ENCODE measurements at places on chromosomes 1 and 21. TPM values are rescaled to one million over a fixed set of nuclear protein-coding genes. Genes with fewer than 3 reads are reported as not detected.
A peak's percentile ranks its signal among the peaks of the same experiment; 100 is the strongest.

GRCh38 chr21:41766883-41767605 lies at the start of gene RIPK4:
TSS of gene RIPK4 (minus strand) at chr21:41767052. CDS start at chr21:41767041, 11 bp downstream.
- H3K27me3 ChIP-seq, result no peaks in the 10 kb centered on the region
- peaks cover 13% of the 10 kb centered on the region for H3K4me1 ChIP-seq
- H3K27ac ChIP-seq, result peak within 1 kb of the TSS; percentile 87
- peak; percentile 48 for DNase-seq

GRCh38 chr1:240020871-240021270 lies 70.8 kb upstream of the FMN2 start:
- no peak overlapping the region for H3K27ac ChIP-seq
- no peaks in the 10 kb centered on the region for H3K27me3 ChIP-seq
- no peaks in the 10 kb centered on the region for H3K4me1 ChIP-seq

GRCh38 chr1:43563876-43564539 lies 33.3 kb downstream of the PTPRF start:
- peak overlapping the region; percentile 40 for H3K27ac ChIP-seq
- H3K4me1 ChIP-seq, result peaks cover 24% of the 10 kb centered on the region
- H3K36me3 ChIP-seq, result no peaks in the 10 kb centered on the region
- H3K4me3 ChIP-seq, result no peak overlapping the region

PAX7 gene
- not detected for total RNA-seq

- H3K27me3 ChIP-seq, result no peaks in the 10 kb centered on the region
- no peak overlapping the region for H3K4me3 ChIP-seq
- peaks cover 3% of the 10 kb centered on the region for H3K4me1 ChIP-seq
- H3K27ac ChIP-seq, result no peak overlapping the region
These were observed 156.6 kb downstream of the AK5 start for GRCh38 chr1:77438236-77438913.

GRCh38 chr21:27704567-27705166 lies 737.8 kb upstream of the ADAMTS5 start:
- H3K27me3 ChIP-seq, result no peaks in the 10 kb centered on the region
- H3K36me3 ChIP-seq, result no peaks in the 10 kb centered on the region
- no peak for DNase-seq
- H3K4me3 ChIP-seq, result no peak overlapping the region
- peaks cover 6% of the 10 kb centered on the region for H3K4me1 ChIP-seq

DNA sequence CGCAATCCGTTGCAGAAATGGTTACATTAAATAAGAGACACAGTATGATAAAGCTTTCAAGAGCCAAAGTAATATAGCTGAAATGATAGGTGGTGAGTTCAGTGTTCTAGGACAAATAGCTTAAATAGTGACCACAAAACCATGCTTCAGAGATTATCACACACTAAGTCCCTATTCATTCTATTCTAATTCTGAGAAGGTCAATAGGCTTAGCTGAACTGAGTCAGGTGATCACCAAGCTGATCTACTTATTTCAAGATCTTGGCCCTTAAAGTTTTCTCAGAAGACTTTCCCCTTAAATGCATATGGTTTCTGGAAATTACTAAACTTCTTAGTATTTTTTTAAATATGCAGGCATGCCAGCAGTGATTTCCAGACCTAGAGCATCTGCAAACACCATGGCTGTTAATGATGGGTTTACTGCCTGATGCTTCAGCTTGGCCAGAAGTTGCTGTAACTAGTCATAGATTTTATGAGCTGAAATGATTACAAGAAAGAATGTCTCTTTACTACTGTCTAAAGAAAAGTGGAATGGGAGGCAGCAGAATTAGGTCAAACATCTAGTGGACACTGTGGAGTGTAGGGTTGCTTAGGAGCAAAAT lies 242.9 kb downstream of the ST6GALNAC3 start:
- no peak overlapping the region for H3K4me3 ChIP-seq
- peak; percentile 74 for DNase-seq
- H3K4me1 ChIP-seq, result peaks cover 8% of the 10 kb centered on the region
- no peaks in the 10 kb centered on the region for H3K27me3 ChIP-seq

CLEC20A gene
- total RNA-seq, result not detected

GRCh38 chr1:154466921-154467417 lies 35.0 kb upstream of the TDRD10 start:
- H3K27me3 ChIP-seq, result no peaks in the 10 kb centered on the region
- no peak overlapping the region for H3K27ac ChIP-seq
- H3K4me1 ChIP-seq, result peaks cover 5% of the 10 kb centered on the region
- DNase-seq, result no peak
- no peak overlapping the region for H3K4me3 ChIP-seq
- H3K36me3 ChIP-seq, result peaks cover 7% of the 10 kb centered on the region

GRCh38 chr1:165897326-165898303 lies 70.2 kb downstream of the UCK2 start:
- no peak overlapping the region for H3K4me3 ChIP-seq
- H3K36me3 ChIP-seq, result peaks cover 7% of the 10 kb centered on the region
- peak overlapping the region; percentile 78 for H3K27ac ChIP-seq
- peaks cover 18% of the 10 kb centered on the region for H3K4me1 ChIP-seq

- no peak overlapping the region for H3K4me3 ChIP-seq
- no peaks in the 10 kb centered on the region for H3K4me1 ChIP-seq
- no peaks in the 10 kb centered on the region for H3K27me3 ChIP-seq
These were observed 51.5 kb upstream of the EDARADD start for GRCh38 chr1:236342403-236343245.

GRCh38 chr1:221780175-221780574 lies 38.3 kb upstream of the DUSP10 start:
- H3K4me3 ChIP-seq, result no peak overlapping the region
- no peaks in the 10 kb centered on the region for H3K4me1 ChIP-seq
- H3K27me3 ChIP-seq, result no peaks in the 10 kb centered on the region
- DNase-seq, result no peak

GRCh38 chr1:54121482-54122134 lies 31.2 kb downstream of the CDCP2 start:
- DNase-seq, result peak; percentile 88
- no peaks in the 10 kb centered on the region for H3K36me3 ChIP-seq
- H3K27ac ChIP-seq, result no peak overlapping the region
- no peaks in the 10 kb centered on the region for H3K27me3 ChIP-seq
- H3K4me1 ChIP-seq, result peaks cover 5% of the 10 kb centered on the region
- no peak overlapping the region for H3K4me3 ChIP-seq

COPA gene
- total RNA-seq, result 158 TPM

GRCh38 chr1:83706354-83706938 lies 292.5 kb downstream of the TTLL7 start:
- H3K4me3 ChIP-seq, result no peak overlapping the region
- no peak overlapping the region for H3K27ac ChIP-seq
- no peaks in the 10 kb centered on the region for H3K27me3 ChIP-seq

- no peak overlapping the region for H3K27ac ChIP-seq
- DNase-seq, result no peak
- no peak overlapping the region for H3K4me3 ChIP-seq
These were observed 258.0 kb downstream of the FMN2 start for GRCh38 chr1:240349695-240350094.

DNA sequence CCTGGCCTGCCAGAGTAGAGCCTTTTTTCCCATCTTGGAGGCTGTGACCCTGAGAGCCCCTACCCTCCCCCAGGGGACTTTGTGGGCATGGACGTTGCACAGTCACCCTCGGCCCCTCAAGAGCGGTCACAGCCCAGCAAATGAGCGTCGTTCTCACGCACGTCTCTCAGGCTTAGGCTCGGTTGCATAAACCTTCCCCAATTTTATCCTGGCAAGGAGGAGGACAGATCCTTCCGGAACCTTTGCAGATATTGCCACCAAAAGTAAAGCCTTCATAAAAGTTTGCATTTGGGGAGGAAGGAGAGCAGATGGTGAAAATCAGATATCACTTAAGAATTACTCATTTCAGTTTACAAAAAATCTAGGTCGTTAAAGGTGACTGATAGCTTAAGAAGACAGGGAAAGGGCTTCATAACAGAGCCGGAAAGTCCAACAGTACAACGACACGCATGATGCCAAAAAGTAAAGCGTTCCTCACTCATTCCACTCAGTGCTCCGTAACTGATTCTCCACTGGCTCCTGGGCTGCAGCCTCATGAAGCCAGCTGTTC lies 29.3 kb downstream of the PDE9A start:
- no peak overlapping the region for H3K27ac ChIP-seq
- H3K4me3 ChIP-seq, result no peak overlapping the region
- peaks cover 39% of the 10 kb centered on the region for H3K4me1 ChIP-seq
- H3K27me3 ChIP-seq, result no peaks in the 10 kb centered on the region
- peaks cover 4% of the 10 kb centered on the region for H3K36me3 ChIP-seq
- DNase-seq, result peak; percentile 73

DNA sequence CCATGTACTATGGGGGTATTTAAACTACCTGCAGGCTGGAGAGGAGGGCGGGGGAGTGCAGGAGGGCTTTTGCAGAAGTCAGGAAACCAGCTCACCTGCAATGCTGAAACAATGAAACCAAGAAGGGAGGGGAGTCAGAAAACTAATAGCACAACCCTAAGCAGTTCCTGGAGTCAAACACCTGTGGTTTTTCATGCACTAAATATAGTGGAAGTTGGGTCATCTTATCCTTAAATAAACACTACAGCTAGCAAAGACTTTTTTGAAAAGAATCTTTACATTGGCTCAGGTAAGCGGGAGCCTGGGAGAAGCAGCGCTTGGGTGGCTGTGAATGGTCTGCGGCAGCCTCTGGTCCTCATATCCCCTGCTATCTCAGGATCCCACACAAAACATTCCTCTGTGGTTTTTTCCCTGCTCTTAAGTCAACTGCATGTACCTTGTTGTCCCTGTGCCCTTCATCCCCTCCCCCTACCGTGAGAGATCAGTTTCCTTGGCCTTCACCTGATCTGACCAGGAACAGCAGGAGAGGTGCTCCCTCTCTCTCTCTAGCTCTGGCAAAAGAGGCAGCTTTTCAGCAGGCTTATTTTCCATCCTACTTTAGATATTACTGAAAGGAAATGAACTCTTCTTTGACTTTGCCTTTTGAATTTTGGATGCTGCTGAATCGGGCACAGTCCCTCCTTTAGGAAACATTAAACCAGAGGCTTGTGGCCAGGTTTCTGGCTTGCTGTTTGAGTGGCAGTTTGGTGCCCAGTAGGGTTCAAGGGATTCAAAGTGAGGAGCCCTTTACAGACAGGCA lies 26.6 kb downstream of the TENT5C start:
- H3K4me3 ChIP-seq, result no peak overlapping the region
- no peaks in the 10 kb centered on the region for H3K27me3 ChIP-seq

SLC44A5 gene
- 0.31 TPM for total RNA-seq

DNA sequence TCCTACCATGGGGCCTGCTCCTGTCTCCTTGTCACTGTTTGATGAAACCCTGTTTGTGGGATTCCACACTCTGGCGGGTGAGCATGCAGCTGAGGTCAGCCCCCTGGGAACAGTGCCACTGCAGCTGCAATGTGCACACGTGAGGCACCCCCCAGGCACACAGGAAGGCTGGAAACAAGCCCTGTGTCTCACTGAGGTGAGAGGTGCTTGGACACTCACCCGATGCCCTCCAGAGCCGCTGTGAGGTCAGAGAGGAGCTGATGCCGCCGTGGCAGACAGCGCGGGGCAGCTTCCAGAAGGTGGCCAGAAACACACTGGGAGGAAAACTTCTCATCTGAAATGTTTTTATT lies 49.7 kb downstream of the SLX9 start:
- H3K4me1 ChIP-seq, result no peaks in the 10 kb centered on the region
- H3K36me3 ChIP-seq, result no peaks in the 10 kb centered on the region
- no peak overlapping the region for H3K4me3 ChIP-seq
- no peak overlapping the region for H3K27ac ChIP-seq
- peak; percentile 59 for DNase-seq
- H3K27me3 ChIP-seq, result no peaks in the 10 kb centered on the region

SLC44A3 gene
- 31.8 TPM for total RNA-seq

DNA sequence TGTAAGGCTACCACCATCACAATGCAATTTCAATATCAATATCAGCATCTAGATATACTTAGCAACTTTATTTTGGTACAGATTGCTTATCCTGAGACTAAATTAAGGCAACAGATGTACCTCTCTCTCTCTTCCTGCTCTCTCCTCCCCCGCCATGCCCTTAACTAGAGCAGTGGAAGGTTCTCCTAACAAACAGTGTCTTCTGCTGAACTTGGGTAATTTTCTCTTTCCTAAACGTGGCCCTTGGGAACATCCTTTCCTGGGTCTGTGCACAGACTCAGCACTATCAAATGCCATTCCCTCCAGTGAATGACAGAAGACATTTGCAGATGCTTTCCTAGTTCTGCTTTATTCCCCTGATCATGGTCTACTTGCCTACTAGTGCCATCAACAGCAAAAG lies 85.6 kb upstream of the TTC39A start:
- H3K4me1 ChIP-seq, result peaks cover 2% of the 10 kb centered on the region
- no peak overlapping the region for H3K4me3 ChIP-seq
- peaks cover 3% of the 10 kb centered on the region for H3K36me3 ChIP-seq
- no peak overlapping the region for H3K27ac ChIP-seq

MYBPH gene
- total RNA-seq, result not detected

SLC5A9 gene
- 20.3 TPM for total RNA-seq

FASLG gene
- total RNA-seq, result not detected

DNA sequence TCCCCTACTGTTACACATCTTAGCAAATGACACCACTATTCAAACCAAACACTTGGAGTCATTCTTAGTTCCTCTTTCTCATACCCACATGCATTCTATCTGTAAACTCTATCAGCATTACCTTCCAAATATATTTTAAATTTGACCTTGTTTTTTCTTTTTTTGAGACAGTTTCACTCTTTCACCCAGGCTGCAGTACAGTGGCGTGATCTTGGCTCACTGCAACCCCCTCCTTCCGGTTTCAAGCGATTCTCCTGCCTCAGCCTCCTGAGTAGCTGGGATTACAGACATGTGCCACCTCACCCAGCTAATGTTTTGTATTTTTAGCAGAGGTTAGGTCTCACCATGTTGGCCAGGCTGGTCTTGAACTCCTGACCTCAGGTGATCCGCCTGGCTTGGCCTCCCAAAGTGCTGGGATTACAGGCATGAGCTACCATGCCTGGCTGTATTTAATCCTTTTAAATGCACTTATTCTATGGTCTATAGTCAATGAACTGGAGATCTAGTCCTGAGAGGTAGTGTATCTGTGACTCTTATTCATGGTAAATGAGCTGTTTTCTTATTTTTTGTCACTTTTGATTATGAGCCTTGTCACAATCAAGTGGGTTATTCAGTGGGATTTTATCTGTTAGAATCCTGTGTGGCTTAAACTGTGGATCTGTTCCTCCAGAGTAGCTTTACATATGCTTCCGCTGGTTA lies 73.1 kb downstream of the GATAD2B start:
- H3K27me3 ChIP-seq, result no peaks in the 10 kb centered on the region
- H3K4me3 ChIP-seq, result no peak overlapping the region
- H3K27ac ChIP-seq, result no peak overlapping the region
- no peaks in the 10 kb centered on the region for H3K4me1 ChIP-seq

PGBD5 gene
- total RNA-seq, result 2.0 TPM

KRTAP19-4 gene
- not detected for total RNA-seq

- H3K27me3 ChIP-seq, result no peaks in the 10 kb centered on the region
- no peaks in the 10 kb centered on the region for H3K4me1 ChIP-seq
- peak; percentile 28 for DNase-seq
- no peaks in the 10 kb centered on the region for H3K36me3 ChIP-seq
- H3K4me3 ChIP-seq, result no peak overlapping the region
These were observed 317.0 kb downstream of the HHAT start for GRCh38 chr1:210645582-210646257.

GPR52 gene
- 2.6 TPM for total RNA-seq

Data from lung (tissue), 17 donors.